ENCODE measurements at places on chromosomes 7 and 10.
A peak's percentile ranks its signal among the peaks of the same experiment; 100 is the strongest.

GRCh38 chr10:69801434-69802315 is at the start of gene COL13A1:
TSS of gene COL13A1 (plus strand) at chr10:69801906. CDS start at chr10:69802424, 518 bp downstream.
- DNase-seq: peak; percentile 40

DNA sequence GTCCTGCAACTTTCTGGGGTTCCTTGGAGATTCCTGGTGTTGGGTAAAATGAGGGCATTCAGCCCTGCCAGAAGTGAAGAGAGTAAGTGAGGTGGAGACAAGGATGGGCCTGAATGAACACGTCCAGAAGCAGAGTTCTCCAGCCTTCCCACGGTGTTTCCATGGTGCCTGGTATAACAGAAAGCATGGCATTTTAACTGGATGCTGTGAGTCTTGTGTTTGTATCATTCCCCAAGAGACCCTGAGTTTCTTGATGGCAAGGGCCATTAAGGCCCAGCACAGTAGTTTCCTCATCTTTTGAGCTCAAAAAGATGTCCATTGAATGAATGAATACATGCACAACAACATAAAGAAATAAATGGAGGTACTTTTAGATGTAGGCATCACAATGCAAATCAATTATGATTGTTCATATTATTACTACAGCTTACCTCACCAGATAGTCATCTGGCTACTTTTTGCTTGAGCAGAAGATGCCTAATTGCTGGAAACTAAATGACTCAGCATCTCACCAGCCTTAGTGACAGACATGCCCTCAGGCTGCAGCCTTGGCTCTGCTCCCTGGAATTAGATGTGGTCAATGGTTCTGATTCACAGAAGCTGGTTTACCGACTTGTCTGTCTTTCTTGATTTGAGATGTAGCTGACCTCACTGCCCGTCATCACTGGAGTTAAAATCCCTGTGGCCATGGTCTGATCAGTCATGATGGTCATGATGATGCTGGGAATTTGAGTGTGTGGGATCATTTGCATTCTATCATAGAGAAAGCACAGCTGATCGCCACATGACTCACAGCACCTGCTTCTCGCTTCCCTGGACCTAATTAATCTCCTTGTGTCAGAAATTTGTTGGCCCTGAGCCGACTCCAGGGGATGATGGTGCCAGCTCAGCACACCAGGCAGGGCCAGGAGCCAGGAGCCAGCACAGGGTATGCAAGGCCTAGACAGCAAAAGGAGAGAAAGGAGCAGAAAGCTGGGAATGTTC is 83.9 kb downstream of the CXCL12 start:
- no peak for DNase-seq

GRCh38 chr10:71634531-71635164 is 84.9 kb downstream of the C10orf105 start:
- no peak for DNase-seq

DNA sequence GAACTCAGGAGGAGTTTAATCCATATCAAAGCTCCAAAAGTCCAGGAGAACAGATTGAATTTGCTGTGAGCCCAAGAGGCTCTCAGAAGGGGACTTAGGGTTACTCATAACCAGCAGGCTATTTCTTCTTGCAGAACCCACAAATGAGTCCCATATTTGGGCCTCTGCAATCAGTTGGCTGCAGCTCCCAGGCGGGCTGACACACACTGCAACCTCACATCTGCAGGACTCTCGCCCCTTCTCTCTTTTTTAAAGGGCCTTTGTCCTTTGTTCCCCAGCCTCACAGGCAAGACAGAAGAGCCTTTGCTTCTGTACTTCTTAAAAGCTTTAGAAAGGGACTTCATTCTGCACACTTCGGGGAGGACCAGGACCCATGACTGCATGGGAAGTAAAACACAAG is 26.7 kb downstream of the CREB3L2 start:
- DNase-seq: no peak

DNA sequence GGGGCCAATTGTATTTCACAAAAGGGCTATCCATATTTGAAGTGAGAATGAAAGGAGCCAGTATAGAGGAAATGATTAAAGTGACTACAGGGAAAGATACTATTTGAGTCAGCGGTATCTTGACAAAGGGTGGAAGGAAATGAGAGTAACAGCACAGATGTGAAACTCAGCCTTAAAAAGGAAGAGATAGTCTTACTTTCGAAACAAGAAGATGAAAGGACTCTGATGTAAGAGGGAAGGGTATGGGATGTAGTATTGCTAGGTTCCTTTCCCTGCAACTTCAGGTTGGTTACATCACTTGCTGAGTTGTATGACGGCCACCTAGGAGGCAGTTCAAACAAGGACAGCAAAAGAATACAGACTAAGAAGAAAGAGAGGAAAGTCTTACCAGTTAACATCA is 13.7 kb downstream of the CISD1 start:
- peak; percentile 21 for DNase-seq

DNA sequence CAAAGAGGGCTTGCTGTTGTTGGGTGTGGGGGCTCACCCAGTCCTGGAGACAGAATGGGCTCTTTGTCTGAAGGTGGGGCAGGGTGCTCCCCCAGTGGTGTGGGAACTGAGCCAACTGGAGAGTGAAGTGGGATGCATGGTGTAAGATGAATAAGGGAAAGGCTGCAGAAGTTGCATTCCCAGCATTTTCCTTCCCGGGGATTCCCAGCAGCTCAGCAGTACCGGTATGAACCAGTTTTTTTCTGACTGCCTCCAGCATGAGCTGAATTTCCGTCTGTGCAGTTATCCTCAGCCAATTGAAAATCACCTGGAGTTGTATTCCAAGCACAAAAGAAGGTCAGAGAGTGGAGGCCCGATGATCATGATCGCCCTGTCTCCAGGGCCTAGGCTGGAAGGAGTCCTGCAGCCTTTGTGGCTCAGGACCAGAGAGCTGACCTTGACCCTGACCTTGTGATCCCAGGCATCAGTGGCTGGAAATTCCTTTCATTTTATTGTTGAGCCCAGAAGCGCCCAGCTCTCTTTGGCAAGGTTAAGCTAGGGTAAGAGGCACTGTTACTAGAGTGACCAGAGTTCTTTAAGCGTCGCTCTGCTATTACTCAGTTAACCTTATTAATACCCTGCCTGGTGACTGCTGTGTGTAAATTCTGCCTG is 33.4 kb downstream of the OGDH start:
- peak; percentile 85 for DNase-seq

All from lung microvascular endothelial cell (primary cell).